ENCODE measurements at places on chromosomes 3 and 15. TPM values are rescaled to one million over a fixed set of nuclear protein-coding genes. Genes with fewer than 3 reads are reported as not detected.

Gene PLCL2
- 11.6 TPM for total RNA-seq

DNA sequence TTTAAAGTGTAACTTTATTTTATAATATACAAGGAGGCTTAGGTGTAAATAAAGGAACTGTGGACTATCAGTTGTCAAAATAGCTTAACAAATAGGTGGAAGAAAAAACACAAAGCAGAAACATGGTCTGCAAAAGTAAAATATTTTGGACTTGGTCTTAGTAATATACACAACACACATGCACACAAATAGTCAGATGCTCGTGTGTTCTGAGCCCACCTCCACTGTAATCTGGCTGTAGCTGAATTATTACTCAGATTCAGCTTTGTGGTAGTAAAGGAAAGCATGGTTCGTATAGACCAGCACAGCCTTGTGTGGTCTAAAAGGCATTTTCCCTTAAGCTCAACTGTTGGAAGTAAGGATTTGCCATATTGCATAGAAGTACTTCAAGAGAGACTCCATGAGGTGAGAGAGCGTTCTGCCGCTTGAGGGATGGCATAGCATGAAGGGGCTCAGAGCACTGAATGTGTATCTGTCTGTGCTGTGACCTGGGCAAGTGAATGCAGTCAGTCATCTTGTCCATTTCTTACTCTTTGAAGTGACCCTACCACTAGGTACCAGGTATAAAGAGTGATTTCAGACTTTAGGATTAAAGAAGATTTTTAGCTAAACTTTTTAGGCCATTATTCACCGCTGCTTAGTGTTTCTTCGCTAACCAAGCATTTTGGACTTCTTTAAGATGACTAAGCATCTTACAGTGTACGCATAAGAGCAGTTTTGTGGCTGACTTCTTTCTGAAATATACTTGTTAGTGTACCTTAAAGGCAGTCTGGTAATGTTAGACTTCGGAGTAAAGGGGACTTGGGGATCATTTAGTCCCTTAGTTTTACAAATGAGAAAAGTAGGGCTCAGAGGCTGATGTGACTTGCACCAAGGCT, 15.2 kb downstream of the TPM1 start:
- peaks cover 97% of the 10 kb centered on the region for H3K4me1 ChIP-seq
- no peak for DNase-seq
- H3K36me3 ChIP-seq = peaks cover 82% of the 10 kb centered on the region
- H3K27me3 ChIP-seq = no peaks in the 10 kb centered on the region
- H3K27ac ChIP-seq = peak overlapping the region; percentile 97

Gene SCN5A
- total RNA-seq = 0.71 TPM

DNA sequence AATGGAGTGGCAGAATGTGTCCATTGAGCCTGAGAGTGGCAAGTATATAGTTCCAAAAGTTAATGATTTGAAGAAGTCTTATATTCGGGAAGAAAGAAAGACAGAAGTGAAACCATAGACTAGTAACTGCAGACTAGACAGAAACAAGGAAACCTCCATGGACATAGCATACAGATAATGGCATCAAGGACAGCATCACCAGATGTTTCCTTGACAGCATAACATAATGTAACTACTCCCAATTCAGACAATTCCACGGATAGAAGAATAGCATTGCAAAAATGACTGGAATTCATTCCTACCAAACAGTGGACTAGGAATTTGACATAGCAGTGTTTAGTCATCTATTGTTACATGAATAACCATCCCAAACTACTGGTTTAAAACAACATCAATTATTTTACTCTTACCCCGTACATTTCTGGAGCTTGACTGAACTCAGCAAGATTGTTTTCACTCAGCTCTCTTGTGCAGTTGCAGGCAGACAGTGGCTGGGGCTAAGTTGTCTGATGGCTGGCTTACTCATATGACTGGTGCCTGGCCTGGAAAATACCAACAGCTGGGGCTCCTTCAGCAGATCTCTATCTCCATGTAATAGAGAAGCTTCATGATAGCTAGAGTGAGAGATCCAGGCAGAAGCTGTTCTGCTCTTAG, 109.7 kb upstream of the GADL1 start:
- no peaks in the 10 kb centered on the region for H3K27me3 ChIP-seq
- H3K4me3 ChIP-seq = no peak overlapping the region
- no peaks in the 10 kb centered on the region for H3K36me3 ChIP-seq
- H3K27ac ChIP-seq = no peak overlapping the region

Gene IQCF5
- total RNA-seq = not detected

Gene GRK7
- not detected for total RNA-seq

Gene IGF2BP2
- total RNA-seq = 14.7 TPM

GRCh38 chr3:154176036-154176435, 54.8 kb downstream of the ARHGEF26 start:
- H3K4me3 ChIP-seq = no peak overlapping the region
- no peaks in the 10 kb centered on the region for H3K36me3 ChIP-seq
- peak overlapping the region; percentile 86 for H3K27ac ChIP-seq
- H3K27me3 ChIP-seq = no peaks in the 10 kb centered on the region
- no peak for DNase-seq

Gene ZIC4
- total RNA-seq = not detected

Gene TMEM207
- total RNA-seq = not detected

DNA sequence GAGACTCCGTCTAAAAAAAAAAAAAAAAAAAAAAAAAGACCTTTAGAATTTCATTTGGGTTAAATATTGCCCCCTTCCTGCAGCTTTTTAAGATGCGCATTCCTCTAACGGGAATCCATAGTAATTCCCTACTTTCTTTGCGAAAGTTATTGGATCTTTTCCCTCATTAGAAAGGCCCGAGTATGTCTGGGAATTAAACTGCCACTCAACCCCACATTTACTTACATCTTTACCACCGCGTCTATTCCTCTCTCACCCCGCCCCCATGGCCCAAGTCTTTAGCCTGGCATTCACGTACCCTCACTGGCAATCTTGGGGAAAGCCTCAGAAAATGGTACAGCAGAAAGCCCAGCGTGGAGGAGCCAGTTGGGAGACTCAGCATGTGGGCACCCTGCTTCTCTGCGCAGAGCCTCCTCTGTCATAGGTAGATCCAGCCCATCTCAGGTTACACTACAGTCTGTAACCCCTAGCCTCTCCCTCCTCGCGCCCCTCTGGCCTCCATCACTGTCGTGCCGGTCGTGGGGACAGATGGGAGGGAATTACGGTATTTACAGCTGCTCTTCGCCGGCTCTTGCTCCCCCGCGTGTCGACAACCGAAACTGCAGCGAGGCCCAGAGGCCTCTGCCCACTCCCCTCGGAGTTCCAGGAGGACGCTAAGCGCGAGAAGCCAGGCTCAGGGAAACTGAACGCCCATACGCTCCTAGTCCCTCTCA, 6.4 kb upstream of the ANKDD1A start:
- DNase-seq = peak; percentile 89
- H3K27me3 ChIP-seq = no peaks in the 10 kb centered on the region
- peak overlapping the region; percentile 64 for H3K27ac ChIP-seq

GRCh38 chr3:197227780-197228574, 70.4 kb downstream of the DLG1 start:
- no peak overlapping the region for H3K27ac ChIP-seq
- no peaks in the 10 kb centered on the region for H3K36me3 ChIP-seq
- DNase-seq = no peak
- no peak overlapping the region for H3K4me3 ChIP-seq
- H3K27me3 ChIP-seq = no peaks in the 10 kb centered on the region

DNA sequence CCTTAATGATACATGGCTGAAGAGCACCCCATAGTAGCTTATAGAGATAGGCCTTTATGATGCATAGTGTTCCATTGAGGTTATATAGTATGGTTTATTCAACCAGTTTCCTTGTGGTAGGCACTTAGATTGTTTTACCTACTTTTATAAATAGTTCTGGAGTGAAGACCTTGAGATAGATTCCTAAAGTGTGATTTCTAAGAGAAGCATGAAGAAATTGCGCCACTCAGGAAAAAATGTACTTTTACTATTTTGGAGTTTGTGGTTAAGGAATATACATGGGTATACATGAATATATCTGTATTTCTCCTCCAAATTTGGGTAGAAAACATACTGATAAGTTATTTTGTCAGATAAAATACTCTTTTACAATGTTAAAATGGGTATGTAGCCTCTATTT, 70.5 kb downstream of the CHD2 start:
- H3K27me3 ChIP-seq = no peaks in the 10 kb centered on the region
- peaks cover 23% of the 10 kb centered on the region for H3K4me1 ChIP-seq
- H3K27ac ChIP-seq = no peak overlapping the region
- no peak for DNase-seq
- peaks cover 4% of the 10 kb centered on the region for H3K36me3 ChIP-seq

DNA sequence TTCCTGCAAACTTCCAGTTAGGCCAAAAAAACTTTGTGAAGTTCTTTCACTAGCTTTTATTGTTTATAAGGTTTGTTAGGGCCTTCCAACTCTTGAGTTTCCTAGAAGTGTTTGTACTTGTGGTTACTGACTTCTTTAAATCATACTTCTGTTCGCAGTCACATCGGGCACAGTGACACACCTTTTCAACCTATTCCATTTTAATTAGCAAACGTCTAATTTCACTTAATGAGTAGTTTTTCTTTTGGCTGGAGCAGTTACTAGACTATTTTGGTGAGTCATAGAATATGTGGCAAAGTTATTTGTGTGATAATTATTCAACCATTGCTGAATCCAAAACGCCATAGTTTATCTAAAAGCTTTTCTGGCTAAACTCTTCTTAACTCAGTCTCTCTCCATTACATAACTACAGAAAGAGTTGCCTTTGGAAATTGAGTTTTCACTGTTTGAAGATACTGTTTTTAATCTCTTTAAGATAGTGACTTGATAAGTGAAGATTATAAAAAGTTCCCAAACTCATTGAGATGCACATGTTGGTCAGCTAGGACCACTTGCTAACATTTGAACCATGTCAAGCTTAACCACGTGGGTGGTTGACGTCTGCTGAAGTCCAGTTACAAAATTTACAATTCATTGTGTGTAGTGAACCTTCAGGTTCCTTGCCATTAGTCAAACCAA, 21.5 kb downstream of the CNOT10 start:
- H3K27me3 ChIP-seq = no peaks in the 10 kb centered on the region
- H3K27ac ChIP-seq = peak overlapping the region; percentile 20
- no peak overlapping the region for H3K4me3 ChIP-seq
- DNase-seq = no peak

GRCh38 chr15:59369597-59369996, 3.1 kb downstream of the MYO1E start:
- no peak overlapping the region for H3K27ac ChIP-seq
- H3K4me1 ChIP-seq = peaks cover 24% of the 10 kb centered on the region
- no peak overlapping the region for H3K4me3 ChIP-seq
- H3K36me3 ChIP-seq = no peaks in the 10 kb centered on the region
- DNase-seq = no peak

DNA sequence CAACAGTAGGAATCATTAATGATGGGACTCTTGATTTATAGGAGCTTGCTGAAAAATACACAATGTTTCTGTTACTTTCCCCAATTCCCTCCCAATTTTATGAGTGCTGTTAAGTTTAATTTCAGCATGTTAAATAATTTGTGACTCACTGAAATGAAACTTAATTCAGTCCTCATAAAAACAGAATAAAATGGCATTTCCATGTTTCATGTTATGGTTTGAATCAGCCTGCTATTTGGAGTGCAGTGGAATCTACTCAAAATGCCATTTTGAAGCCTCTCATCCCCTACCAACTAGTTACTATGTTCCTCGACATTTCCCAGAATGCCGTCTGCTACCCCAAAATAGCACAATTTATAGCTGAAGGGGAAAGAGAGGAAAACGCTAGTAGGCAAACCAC, 237.5 kb downstream of the ADAMTS17 start:
- no peaks in the 10 kb centered on the region for H3K4me1 ChIP-seq
- no peaks in the 10 kb centered on the region for H3K36me3 ChIP-seq
- H3K27me3 ChIP-seq = no peaks in the 10 kb centered on the region
- no peak overlapping the region for H3K4me3 ChIP-seq

Gene MUC20
- 2.9 TPM for total RNA-seq

Gene CDV3
- 119 TPM for total RNA-seq

DNA sequence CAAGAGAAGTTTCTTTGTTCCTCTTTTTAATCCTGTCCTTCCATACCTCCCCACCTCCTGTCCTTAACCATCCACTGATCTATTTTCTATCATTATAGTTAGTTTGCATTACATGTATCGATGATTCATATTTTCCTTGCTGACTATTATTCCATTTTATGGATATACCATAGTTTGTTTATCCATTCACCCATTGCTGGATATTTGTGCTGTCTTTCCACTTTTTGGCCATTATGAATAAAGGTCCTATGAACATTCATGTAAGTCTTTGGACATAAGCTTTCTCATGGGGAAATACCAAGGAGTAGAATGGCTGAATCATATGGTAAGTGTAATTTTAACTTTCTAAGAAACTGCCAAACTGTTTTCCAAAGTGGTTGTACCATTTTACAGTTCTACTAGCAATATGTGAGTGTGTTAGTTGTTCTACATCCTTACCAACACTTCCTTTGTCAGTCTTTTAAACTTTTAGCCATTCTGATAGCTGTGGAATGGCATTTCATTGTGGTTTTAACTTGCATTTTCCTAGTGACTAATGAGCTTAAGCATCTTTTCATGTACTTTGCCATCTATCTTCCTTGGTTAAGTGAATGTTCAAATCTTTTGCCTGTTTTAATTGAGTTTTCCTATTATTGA, 11.7 kb downstream of the ATP6V1A start:
- DNase-seq = no peak
- no peaks in the 10 kb centered on the region for H3K4me1 ChIP-seq
- H3K4me3 ChIP-seq = no peak overlapping the region
- no peaks in the 10 kb centered on the region for H3K27me3 ChIP-seq
- no peak overlapping the region for H3K27ac ChIP-seq
- H3K36me3 ChIP-seq = no peaks in the 10 kb centered on the region

GRCh38 chr15:62348623-62349022, 183.5 kb upstream of the C2CD4B start:
- H3K27ac ChIP-seq = no peak overlapping the region
- H3K27me3 ChIP-seq = no peaks in the 10 kb centered on the region
- H3K4me3 ChIP-seq = no peak overlapping the region

Gene TEX55
- total RNA-seq = not detected

DNA sequence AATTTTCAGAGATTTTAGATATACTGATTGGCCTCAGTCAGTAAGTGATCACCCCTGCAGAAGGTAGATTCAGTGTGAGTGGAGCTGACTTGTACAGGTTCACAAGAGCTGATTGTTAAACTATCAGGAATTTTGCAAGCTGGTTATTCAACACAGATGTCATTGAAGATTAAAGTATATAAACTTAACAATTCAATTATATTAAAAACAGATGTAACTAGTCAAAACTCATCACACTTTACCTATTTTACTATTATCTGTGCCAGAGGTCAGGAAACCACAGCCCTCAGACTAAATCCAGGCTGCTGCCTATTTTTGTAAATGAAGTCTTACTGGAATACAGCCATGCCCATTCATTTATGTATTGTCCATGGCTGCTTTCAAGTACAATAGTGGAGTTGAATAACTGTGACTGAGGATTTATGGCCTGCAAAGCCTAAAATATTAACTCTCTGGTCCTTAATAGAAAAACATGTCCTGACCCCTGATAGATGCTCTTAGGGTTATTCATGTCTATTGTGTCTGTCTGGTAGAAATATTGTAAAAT, 429.3 kb upstream of the PDZRN3 start:
- no peak overlapping the region for H3K4me3 ChIP-seq
- H3K27me3 ChIP-seq = no peaks in the 10 kb centered on the region
- H3K27ac ChIP-seq = no peak overlapping the region
- H3K4me1 ChIP-seq = no peaks in the 10 kb centered on the region
- no peaks in the 10 kb centered on the region for H3K36me3 ChIP-seq
- DNase-seq = no peak

- H3K27me3 ChIP-seq = no peaks in the 10 kb centered on the region
- H3K4me1 ChIP-seq = no peaks in the 10 kb centered on the region
- no peak for DNase-seq
- no peak overlapping the region for H3K27ac ChIP-seq
Measured at GRCh38 chr3:170278627-170279026, 56.4 kb downstream of the PRKCI start.
